Tibial nerve (tissue), 4 donors: ENCODE measurements at places on chromosomes 11 and 22. TPM values are rescaled to one million over a fixed set of nuclear protein-coding genes. Genes with fewer than 3 reads are reported as not detected.

- DNase-seq, result no peak
These were observed 207.8 kb upstream of the CCDC90B start for GRCh38 chr11:83493917-83494316.

The TRIM48 gene
- total RNA-seq, result not detected

The APOBEC3H gene
- total RNA-seq, result not detected

DNA sequence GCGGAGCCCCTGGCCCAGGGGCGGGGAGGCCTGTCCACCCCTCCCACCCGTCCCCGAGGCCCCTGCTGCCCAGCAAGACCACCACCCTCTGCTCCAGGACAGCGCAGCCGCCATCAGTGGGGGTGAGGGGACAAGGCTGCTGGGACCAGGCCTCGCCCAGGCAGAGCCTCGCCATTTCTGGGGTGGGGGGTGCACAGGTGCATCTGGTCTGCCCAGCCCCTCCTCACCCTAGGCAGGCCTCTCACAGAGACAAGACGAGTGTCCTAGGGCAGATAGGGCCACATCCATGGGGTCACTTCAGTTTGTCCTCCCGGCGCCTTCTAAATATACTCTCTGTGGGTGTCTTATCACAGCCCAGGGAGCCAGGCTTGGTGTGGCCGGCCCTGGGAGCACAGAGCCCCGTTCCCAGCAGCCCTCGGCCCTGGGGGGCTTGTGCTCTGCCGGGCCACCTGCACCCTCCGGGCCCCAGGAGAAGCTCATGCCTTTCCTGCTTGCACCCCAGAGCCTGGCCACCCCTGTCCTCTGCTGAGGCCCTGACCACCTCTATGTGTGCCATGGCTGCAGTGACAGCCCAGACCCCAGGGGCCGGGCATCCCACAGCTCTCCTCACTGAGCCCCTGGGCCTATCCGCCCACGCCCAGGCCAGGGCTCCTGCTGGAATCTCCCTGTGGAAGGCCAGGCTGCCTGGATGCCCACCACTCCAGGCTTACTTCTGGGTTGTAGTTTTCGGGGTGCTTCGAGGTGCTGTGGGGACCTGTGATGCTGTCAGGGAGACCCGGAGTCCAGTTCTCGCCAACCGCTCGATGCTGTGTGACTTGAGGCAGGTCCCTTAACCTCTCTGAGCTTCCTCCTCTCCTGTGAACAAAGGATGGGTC is 70.8 kb downstream of the KCNQ1 start:
- DNase-seq, result no peak

DNA sequence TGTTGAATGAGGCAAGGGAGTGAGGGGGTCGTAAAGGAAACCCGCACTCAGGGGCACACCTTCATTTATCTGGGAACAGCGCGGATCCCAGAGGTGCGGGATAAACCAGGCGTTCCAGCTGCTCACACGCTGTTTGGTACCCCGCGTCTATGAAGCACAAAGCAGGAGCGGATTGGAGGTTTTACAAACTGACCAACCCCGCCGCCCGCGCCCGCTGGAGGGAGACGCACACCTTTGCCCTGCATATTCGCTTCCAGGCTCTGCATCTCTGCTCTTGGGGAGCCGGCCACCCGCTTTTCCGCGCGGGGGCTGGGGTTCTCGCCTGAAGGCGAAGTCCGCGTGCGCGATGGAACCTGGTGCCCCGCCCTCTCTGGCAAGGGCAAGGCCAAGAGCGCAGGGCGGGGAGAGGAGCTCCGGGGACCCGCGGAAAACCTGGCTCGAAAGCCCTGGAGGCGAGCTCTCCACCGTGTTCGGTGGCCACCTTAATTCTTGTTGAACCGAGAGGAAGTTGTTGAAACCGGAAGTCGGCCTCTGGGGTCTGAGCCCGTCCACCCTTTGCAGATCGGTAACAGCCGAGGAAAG is 6.8 kb upstream of the ALX4 start:
- DNase-seq, result no peak

DNA sequence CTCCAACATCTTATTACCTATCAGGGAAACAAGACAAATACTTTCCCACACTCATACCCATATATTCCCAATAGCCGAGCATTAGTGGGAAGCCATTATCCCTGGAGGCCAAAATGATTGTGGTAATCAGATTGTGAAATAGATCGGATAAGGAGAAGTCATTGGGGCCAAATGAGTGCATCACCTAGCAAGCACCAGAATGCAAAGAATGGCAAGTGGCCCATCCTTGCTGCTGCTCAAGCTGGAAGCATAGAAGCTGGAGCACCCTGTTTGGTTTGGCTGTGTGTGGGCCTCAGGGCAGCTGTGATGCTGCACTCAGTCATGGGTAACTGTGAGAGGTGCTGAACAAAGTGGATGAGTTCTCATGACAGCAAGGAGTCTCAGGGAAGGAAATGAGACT is 18.7 kb upstream of the DBX1 start:
- no peak for DNase-seq
